ENCODE measurements at places on chromosomes 7 and 10.
A peak's percentile ranks its signal among the peaks of the same experiment; 100 is the strongest.

DNA sequence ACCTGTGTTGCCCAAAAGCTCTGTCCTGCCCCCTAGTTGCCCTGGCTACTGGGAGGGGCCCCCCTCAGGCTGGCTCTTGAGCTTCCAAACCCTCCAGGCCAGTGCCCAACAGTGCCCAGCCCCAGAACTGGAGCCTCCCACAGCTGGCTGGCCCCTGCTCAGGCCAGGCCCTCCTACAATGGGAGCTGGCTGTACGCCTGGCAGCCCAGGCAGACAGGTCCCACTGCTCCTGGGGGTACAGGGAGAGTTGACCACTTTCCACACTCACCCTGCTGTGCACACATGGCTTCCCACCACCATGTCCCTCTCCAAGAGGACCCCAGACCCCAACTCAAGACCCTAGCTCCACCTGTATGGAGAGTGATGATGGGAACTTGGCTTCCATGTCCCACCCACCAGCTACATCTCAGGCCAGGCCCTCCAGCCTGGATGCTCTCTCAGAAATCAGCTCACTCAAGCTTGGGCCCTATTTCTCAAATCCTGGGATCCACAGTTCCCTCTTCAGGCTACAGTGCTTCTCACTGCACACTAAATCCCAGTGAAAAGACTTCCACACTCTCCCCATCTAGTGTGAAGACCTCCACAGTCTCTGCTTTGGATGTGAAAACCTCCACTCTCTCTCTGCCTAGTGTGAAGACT, 92.6 kb downstream of the OAT start:
- no peak for DNase-seq

DNA sequence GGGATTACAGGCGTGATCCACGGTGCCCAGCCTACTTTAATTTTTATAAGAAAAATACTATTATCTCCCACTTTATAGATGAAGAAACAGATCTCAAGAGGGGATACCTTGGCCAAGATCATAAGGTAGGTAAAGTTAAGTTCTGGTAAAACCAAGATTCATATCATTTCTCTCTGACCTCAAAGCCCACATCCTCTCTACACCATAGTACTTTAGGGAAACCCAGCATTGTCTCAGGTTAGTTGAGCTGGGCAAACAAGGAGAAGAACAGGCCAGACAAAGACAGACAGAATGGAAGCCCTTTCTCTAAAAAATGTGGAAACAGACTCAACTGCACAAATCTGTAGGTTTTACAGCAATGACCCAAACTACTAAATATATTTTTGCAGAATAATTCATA, 197.7 kb upstream of the FRMD4A start:
- no peak for DNase-seq

DNA sequence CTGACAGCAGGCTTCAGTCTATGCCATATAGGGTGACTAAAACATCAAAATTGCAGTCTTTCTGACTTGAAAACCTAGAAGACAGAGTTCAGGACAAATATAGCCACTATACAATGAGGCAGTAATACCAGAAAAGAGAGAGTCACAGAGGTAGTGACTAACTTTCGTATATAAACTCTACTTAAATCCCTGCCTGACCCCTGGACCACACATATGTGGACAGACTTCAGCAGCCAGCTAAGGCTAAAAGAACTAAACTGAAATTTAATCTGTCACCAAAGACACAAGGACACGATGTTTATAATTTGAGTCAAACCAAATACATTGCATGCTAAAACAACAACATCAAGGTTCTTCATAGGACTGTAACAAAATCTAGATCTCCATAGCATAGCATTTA, 64.6 kb upstream of the MACROH2A2 start:
- DNase-seq: no peak

GRCh38 chr10:100890673-100891317, 22.0 kb upstream of the SLF2 start:
- no peak for DNase-seq

DNA sequence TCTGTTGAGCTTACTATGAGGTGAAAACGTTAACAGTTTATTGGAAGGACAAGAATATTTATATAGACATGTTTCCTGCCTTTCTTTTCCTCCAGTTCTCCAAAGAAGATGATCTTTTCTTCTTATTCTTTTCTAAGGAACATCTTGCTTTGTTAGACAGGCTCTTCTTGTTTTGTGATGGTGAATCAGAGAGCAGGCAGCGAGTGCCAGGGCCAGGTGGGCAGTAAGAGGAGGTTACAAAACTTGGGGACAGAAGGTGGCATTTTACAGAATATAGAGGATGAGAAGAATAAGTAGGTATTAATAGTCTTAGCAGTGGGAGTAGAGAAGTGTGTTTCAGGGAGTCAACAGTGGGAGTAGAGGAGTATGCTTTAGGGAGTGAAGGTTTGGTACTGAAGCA, 223.6 kb downstream of the ARL4A start:
- no peak for DNase-seq

- DNase-seq: no peak
These were observed 150.9 kb downstream of the SND1 start for GRCh38 chr7:127802845-127803244.

DNA sequence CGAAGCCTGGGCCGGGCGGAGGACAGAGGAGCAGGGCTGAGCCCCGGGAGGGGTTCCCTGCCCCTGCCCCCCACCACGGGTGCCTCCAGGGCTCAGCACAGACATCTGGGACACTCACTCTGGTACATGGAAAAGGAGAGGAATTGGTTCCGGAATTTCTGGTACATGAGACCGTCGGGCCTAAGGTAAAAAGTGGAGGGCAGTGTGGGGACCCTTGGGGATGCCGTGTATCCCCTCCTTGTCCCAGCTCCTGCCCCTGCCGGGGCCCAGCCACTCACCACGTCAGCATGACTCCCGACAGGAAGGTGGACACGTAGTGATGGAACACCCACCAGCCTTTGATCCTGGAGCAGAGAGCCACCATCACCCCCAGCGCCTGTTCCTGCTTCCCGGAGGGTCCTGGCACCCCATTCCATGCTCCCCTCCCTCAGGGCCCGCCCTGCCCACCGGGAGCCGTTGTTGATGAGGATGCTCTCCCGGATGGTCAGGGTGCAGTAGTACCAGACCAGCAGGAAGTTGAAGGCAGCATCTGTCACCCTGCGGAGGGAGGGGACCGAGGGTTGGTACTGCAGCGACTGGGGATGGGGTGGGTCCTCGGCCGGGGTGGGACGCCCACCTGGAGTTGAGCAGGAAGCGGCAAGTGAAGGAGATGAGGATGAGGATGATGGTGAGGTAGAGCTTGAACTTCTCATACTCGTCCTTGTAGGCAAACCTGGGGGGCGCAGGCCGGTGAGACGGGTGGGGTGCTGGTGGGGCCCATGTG, 6.4 kb downstream of the TMEM120A start:
- DNase-seq: no peak

- no peak for DNase-seq
These were observed 36.6 kb upstream of the ZMIZ2 start for GRCh38 chr7:44712012-44712411.

DNA sequence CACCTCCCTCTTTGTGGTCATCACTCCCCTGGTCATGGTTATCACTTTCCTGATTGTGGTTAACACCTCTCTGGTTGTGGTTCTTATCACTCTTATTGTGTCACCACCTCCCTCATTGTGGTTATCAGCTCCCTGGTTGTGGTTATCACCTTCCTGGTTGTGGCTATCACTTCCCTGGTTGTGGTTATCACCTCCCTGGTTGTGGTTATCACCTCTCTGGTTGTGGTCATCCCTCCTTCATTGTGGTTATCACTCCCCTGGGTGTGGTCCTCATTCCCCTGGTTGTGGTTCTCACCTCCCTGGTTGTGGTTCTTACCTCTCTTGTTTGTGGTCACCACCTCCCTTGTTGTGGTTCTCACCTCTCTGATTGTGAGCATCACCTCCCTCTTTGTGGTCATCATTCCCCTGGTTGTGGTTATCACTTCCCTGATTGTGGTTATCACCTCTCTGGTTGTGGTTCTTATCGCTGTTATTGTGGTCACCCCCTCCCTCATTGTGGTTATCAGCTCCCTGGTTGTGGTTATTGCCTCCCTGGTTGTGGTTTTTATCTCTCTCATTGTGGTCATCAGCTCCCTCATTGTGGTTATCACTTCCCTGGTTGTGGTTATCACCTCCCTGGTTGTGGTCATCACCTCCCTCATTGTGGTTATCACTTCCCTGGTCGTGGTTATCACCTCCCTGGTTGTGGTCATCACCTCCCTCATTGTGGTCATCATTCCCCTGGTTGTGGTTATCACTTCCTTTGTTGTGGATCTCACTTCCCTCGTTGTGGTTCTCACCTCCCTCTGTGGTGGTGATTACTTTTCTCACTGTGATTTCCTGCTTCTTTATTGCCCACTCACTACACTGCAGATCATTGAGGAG, 106.7 kb downstream of the GPR26 start:
- DNase-seq: no peak

GRCh38 chr7:84245835-84246234, 51.2 kb upstream of the SEMA3A start:
- DNase-seq: no peak

DNA sequence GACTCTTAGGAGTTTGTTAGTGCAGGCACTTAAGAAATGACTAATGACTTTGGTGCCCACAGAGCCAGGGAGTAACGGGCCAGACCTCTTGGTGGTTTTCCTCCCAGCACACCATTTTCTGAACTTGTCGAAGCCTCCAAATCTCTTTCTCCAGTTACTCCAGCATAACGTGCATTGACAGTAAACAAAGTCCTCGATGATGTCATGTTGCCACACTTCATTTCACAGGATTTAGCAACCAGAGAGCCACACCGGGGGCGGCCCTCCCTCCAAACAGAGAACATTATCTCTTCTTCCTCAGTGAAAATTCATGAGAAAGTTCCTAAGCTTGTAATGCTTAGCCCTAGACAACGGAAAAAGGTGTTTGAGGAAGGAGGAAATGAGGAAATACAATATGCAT, 4.0 kb upstream of the SVOPL start:
- no peak for DNase-seq

GRCh38 chr7:78420001-78420400, 621.4 kb downstream of the PHTF2 start:
- DNase-seq: no peak

- DNase-seq: no peak
These were observed 20.9 kb downstream of the PARP12 start for GRCh38 chr7:140041659-140042385.

- peak; percentile 14 for DNase-seq
These were observed 46.6 kb downstream of the LRRN3 start for GRCh38 chr7:111137296-111138192.

- no peak for DNase-seq
These were observed 77.6 kb upstream of the RSU1 start for GRCh38 chr10:16894821-16895220.

DNA sequence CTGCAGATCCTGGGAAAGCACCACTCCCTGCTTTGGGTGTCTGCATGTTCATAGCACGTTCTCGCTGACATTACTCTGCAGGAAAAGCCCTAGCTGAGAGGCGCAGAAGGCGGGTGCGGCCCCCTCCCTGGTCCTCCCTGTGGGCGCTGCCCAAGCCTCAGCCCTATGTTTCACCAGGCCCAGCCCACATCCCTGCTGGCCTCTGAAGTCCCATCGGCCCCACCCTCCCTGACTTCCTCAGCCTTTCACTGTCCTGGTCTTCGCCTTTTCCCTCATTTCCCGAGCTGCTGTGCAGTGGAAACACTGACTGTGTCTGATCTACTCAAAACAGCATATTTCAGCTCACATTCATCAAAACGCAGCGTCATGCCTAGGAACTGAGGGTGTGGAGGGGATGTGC, 36.3 kb upstream of the DIP2C start:
- no peak for DNase-seq

DNA sequence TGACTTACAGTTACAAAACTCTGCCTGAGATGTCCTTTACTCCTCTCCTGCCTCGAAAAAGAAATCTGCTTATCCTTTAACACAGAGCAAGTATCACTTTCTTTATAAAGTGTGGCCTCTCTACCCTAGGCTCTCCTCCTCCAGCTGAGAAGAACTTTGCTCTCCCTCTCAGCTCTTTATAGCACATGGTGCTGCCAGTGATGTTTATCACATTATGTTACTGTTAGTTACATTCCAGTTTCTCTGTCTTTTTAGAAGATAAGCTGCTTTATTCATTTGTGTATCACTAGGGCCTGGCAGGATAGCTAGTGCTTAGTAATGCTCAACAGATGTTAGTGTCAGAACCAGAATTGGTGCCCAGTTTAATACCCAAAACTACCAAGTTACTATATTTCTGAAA, 41.1 kb upstream of the TMEM229A start:
- no peak for DNase-seq

- DNase-seq: no peak
These were observed 115.2 kb downstream of the HIP1 start for GRCh38 chr7:75623390-75624133.

DNA sequence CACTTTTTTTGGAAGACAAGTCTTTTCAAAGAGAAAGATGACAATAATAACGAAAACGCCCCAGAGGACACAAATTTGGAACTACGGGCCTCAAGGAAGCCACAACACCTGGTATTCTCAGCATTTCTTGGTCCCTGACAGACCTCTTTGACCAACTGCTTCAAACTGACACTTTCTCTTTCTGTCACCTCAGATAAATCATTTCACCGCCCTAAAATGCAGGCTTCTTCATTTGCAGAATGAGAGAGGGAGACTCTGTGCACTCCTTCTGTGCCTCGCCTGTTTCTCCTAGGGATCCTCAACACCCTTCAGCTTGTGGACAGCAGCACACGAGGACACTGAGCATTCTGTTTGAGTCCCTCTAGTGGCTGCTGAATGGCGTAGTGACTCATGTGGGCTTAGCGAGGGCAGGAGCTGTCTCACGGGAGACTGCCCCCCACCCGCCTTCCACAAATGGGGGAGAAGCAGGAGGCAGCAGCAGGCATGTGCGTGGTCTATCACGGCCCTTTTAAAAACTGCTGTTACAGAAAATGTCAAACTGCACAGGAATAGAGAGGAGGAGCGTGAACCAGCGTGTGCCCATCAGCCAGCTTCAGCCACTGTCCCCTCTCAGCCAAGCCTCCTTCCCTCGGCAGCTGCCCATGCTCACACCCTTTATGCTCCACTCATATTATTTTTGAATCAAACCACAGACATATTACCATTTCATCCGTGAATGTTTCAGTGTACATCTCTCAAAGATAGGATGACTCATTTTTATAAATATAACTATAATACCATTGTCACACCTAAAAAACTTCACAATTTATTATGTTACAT, 41.4 kb downstream of the GSDME start:
- no peak for DNase-seq

DNA sequence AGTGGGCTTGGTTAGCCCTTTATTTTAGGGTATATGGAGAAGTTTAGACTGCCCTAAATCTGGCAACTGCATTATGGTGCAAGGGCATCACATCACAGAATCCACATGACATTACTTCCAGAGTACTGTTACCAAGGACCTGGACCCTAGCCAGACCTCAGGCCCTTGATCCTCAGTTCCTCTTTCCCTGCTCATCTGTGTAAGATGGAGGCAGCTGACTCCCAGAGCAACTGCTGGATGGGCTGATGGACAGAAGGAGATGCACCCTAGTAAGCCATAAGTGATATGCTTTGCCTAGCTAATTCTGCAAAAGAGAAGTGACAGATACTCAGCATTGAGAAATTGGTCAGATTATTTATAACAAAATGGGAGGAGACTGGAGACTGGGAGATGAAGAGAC, 131.7 kb downstream of the DYNC1I1 start:
- no peak for DNase-seq

DNA sequence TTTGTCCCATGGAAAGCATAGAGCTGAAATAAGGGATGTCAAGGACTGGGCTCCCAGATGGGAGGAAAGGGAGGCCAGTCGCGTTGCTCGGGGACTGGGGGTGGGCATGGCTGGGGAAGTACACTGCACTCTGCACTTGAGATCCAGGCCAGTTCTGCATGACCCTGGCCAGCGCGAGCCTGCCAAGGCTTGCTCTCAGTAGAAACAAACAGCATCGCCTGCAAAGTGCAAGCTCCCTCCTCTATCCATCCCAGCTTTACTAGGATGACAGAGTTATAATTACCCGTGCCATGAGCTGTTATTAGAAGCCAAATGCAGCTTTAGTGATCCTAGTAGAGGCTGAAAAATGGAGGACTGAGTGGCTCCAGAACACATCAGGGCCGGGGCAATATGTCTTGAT, 43.9 kb upstream of the PDCD4 start:
- no peak for DNase-seq
